ENCODE measurements at places on chromosomes 3 and 15. TPM values are rescaled to one million over a fixed set of nuclear protein-coding genes. Genes with fewer than 3 reads are reported as not detected.

- no peak for DNase-seq
Observed at GRCh38 chr3:138452436-138452835, 18.0 kb downstream of the ESYT3 start.

GRCh38 chr3:49805897-49806701, 3.0 kb downstream of the INKA1 start:
- no peak for DNase-seq

CYP1A1 gene
- 0.15 TPM for total RNA-seq

DNA sequence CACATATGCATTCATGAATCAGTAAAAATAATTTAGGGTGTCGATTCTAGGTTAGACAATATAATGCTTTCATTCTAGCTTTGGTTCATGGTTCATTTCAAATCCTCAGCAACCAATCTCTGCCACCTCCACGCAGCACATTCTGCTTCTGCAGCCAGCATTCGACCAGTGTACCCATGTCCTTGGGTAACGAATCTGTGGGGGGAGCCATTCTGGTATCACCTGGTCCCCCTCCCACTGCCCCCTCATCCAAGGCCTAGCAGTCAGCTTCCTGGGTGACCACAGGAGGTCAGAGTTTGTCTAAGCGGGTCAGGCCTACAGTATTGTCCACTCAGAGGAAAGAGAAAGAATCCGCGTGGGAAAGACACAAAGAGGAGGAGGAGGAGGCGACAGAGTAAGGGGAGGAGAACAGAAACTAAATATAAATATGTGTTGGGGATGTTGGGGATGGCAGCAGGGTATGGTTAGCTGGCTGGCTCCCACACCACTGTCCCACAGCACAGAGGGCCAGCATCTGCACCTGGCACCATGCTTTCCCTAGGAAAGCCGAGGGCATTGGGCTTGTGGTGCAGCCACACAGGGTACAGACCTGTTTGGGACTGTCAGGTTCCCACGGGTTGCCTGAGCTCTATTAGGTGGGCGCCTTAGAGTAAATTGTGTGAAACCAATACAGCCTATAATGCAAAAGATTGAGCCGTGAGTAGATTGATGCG, 12.1 kb downstream of the PAK6 start:
- no peak for DNase-seq

DNA sequence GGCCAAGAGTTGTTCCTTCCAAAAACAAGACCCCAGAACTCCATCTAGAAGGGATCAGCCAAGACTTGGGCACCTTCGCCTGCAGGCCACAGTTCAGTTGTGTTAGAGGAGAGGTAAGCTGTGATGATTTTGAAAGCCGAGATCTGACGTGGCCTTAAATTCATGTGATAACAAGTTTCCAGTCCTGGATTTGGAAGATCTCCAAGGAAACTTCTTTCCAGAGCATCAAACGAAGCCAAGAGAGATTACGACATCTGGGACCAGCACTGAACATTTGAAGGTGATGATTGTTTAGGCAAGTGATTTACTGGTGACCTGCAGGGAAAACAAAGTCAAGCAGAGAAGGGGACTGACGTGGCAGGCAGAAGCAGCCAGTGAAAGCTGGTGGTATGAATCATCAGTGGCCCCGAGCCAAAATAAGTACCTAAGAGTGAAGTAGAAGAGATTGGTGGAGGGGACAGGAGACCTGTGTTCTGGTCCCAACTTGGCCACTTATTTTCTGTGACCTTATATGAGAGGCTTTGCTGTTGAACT, 339.0 kb upstream of the PROK2 start:
- no peak for DNase-seq

Measured in neural progenitor cell (in vitro differentiated cells).